ENCODE measurements at places on chromosomes 1 and 21. TPM values are rescaled to one million over a fixed set of nuclear protein-coding genes. Genes with fewer than 3 reads are reported as not detected.

The CLIC6 gene
- total RNA-seq: 84.9 TPM

The CNIH3 gene
- total RNA-seq: 0.45 TPM

The RGL1 gene
- 0.58 TPM for total RNA-seq

- DNase-seq: no peak
- H3K36me3 ChIP-seq: no peaks in the 10 kb centered on the region
- no peak overlapping the region for H3K4me3 ChIP-seq
- H3K27ac ChIP-seq: no peak overlapping the region
- H3K4me1 ChIP-seq: no peaks in the 10 kb centered on the region
These were observed 91.7 kb upstream of the DSCAM start for GRCh38 chr21:40938611-40939010.

DNA sequence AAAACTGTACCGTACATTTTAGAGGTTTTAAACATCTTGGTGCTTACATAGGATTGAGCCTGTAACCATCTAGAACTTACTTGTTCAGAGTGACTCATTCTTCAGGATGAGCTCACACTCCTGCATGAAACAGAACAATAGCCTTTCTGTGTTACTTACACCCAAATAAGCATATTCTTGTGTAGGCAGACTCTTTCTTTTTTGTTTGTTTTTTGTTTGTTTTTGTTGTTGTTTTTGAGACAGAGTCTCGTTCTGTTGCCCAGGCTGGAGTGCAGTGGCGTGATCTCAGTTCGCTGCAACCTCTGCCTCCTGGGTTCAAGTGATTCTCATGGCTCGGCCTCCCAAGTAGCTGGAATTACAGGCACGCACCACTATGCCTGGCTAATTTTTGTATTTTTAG is 3.8 kb upstream of the CA6 start:
- H3K27ac ChIP-seq: no peak overlapping the region
- no peak overlapping the region for H3K4me3 ChIP-seq
- H3K4me1 ChIP-seq: no peaks in the 10 kb centered on the region
- no peak for DNase-seq
- no peaks in the 10 kb centered on the region for H3K27me3 ChIP-seq
- no peaks in the 10 kb centered on the region for H3K36me3 ChIP-seq

GRCh38 chr1:154492115-154492514 is 9.9 kb upstream of the TDRD10 start:
- H3K27ac ChIP-seq: no peak overlapping the region
- no peaks in the 10 kb centered on the region for H3K27me3 ChIP-seq
- no peak overlapping the region for H3K4me3 ChIP-seq
- H3K36me3 ChIP-seq: no peaks in the 10 kb centered on the region
- no peak for DNase-seq
- H3K4me1 ChIP-seq: no peaks in the 10 kb centered on the region

GRCh38 chr1:48200166-48200900 is 22.2 kb upstream of the SLC5A9 start:
- H3K4me1 ChIP-seq: no peaks in the 10 kb centered on the region
- H3K36me3 ChIP-seq: no peaks in the 10 kb centered on the region
- H3K27ac ChIP-seq: no peak overlapping the region
- no peak overlapping the region for H3K4me3 ChIP-seq
- H3K27me3 ChIP-seq: no peaks in the 10 kb centered on the region
